Activated CD8-positive, alpha-beta T cell treated with anti-CD3 and anti-CD28 coated beads for 36 hours (primary cell): ENCODE measurements at places on chromosomes 2 and 18. TPM values are rescaled to one million over a fixed set of nuclear protein-coding genes. Genes with fewer than 3 reads are reported as not detected.

- no peaks in the 10 kb centered on the region for H3K4me1 ChIP-seq
- H3K4me3 ChIP-seq = no peak overlapping the region
- H3K27me3 ChIP-seq = no peaks in the 10 kb centered on the region
- no peak overlapping the region for H3K27ac ChIP-seq
Measured at GRCh38 chr2:185181901-185182300, 556.7 kb upstream of the FSIP2 start.

DNA sequence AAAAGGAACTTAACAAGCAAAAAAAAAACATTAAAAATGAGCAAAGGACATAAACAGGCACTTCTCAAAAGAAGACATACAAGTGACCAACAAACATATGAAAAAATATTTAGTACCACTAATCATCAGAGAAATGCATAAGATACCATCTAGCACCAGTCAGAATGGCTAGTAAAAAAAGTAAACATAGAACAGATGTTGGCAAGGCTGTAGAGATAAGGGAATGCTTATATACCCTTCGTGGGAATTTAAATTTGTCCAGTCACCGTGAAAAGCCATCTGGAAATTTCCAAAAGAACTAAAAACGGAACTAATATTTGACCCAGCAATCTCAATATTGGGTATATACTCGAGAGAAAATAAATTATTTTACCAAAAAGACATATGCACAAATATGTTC, 1751.3 kb upstream of the LRRTM1 start:
- H3K4me1 ChIP-seq = no peaks in the 10 kb centered on the region
- DNase-seq = no peak
- H3K36me3 ChIP-seq = no peaks in the 10 kb centered on the region
- no peaks in the 10 kb centered on the region for H3K27me3 ChIP-seq
- no peak overlapping the region for H3K27ac ChIP-seq

DNA sequence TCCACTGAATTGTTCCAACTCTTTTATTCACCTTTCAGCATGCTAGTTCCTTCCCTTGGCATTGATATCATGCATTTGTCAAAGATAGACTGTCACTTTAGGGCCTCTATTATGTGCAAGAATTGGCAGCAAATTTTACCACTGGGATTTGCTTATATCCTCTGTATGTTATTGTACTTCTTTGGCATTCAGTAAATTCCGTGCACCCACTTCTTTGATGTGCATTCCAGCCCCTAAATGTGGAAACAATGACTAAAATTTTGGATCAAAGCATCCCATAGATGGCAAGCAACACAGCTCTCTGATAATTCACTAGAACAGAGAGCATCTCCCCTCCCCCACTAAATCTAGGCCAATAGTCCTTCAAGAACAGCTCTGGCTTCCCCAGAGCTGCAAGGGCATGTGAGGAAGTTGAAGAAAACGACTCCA, 399.0 kb upstream of the HNRNPA3 start:
- H3K4me3 ChIP-seq = no peak overlapping the region
- no peak overlapping the region for H3K27ac ChIP-seq
- no peaks in the 10 kb centered on the region for H3K27me3 ChIP-seq

DNA sequence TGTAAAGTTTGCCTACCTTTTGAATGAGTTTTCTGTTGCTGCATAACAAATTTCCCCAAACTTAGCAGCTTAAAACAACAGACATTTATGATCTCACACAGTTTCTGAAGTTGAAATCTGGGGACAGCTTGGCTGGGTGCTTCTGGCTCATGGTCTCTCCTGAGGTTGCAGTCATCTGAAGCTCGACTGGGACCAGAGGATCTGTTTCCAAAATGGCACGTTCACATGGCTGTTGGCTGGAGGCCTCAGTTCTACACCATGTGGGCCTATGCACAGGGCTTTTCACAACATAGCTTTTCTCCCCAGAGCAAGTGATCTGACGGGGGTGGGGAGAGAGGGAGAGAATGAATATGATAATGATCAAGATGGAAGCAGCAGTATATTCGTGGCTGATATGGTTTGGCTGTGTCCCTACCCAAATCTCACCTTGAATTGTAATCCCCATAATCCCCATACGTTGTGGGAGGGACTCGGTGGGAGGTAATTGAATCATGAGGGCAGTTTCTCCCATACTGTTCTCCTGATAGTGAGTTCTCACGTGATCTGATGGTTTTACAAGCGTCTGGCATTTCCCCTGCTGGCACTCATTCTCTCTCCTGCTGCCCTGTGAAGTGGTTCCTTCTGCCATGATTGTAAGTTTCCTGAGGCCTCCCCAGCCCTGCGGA, 3.5 kb downstream of the RALB start:
- peaks cover 38% of the 10 kb centered on the region for H3K4me1 ChIP-seq
- H3K4me3 ChIP-seq = no peak overlapping the region
- no peak overlapping the region for H3K27ac ChIP-seq
- no peaks in the 10 kb centered on the region for H3K27me3 ChIP-seq
- H3K36me3 ChIP-seq = peaks cover 13% of the 10 kb centered on the region

FRZB gene
- not detected for total RNA-seq

GRCh38 chr2:234355021-234355720, 141.7 kb downstream of the ARL4C start:
- H3K27me3 ChIP-seq = no peaks in the 10 kb centered on the region
- no peaks in the 10 kb centered on the region for H3K36me3 ChIP-seq
- H3K4me1 ChIP-seq = peaks cover 10% of the 10 kb centered on the region
- no peak overlapping the region for H3K4me3 ChIP-seq

RBKS gene
- total RNA-seq = 8.9 TPM

DNA sequence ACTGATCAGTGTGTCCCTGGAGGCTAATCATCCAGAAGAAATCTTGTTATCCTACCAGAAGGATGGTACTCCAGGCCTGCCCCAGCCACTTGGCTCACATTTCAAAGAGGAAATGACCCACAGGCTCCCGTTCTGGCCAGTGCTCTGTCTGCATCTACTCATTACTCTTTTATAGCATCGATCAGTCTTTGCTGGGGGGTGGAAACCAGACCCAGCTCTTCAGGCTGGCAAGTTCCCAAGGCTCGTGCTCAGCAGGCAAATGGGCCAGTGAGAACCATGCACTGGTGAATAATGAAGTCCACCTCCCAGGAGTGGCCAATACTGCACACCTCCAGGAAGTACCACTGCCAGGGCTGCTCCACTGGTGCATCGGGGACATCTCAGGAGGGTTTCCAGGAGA, 38.8 kb downstream of the DNER start:
- DNase-seq = no peak
- no peak overlapping the region for H3K27ac ChIP-seq
- H3K4me1 ChIP-seq = no peaks in the 10 kb centered on the region

DNA sequence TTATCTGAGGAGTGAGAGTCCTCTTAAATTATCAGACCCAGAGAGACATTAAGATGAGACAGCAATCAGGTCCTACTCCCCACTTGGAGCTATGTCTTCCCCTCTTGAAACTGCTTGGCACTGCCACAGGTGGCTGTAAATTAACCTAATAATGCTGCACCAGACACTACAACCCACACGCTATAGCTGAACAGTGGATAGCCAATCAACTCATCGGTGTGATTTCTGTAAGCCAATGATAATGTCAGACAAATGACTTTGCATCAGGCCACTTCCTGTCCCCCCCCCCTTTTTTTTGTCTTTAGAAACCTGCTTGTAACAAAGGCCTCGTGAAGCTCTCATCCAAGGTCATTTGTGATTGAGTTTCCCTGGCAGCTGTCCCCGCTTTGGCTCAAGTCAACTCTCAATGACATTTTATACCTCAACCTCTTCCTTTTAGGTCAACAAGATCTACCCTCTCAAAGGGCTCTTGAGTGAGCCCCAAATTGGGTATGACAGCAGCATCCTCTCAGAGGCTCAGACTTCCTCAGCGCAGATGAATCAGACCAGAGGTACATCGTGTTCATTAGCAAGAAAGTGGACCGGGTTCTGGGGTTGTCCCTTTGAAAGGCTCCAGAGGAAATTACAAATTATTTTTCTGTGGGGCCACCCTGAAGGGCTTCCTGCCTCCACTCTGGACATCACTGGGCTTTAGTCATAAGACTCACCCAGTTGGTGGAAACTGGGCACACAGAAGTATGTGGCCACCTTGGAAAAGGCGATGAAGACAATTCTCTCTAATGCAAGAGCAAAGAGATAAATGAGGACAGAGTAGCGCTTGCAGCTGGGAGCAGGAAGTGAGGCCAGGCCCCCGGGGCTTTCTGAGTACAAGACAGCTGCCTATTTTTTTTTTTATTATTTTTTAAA, 73.6 kb downstream of the COPS8 start:
- peak; percentile 32 for DNase-seq
- H3K27me3 ChIP-seq = peaks cover 2% of the 10 kb centered on the region
- peak overlapping the region; percentile 83 for H3K27ac ChIP-seq
- H3K4me3 ChIP-seq = no peak overlapping the region

GRCh38 chr18:23859466-23860336, 154.9 kb upstream of the TTC39C start:
- H3K36me3 ChIP-seq = no peaks in the 10 kb centered on the region
- peaks cover 26% of the 10 kb centered on the region for H3K4me1 ChIP-seq
- no peaks in the 10 kb centered on the region for H3K27me3 ChIP-seq
- H3K27ac ChIP-seq = no peak overlapping the region

- H3K4me1 ChIP-seq = no peaks in the 10 kb centered on the region
- no peak for DNase-seq
- no peaks in the 10 kb centered on the region for H3K36me3 ChIP-seq
- no peak overlapping the region for H3K4me3 ChIP-seq
- no peaks in the 10 kb centered on the region for H3K27me3 ChIP-seq
- H3K27ac ChIP-seq = no peak overlapping the region
Measured at GRCh38 chr2:33247365-33247764, 229.1 kb upstream of the RASGRP3 start.

- peaks cover 45% of the 10 kb centered on the region for H3K36me3 ChIP-seq
- no peak for DNase-seq
- H3K4me3 ChIP-seq = no peak overlapping the region
Measured at GRCh38 chr2:58155160-58155778, 85.9 kb downstream of the FANCL start.

NAT8 gene
- not detected for total RNA-seq

CCDC142 gene
- total RNA-seq = 10.3 TPM

GRCh38 chr2:152243761-152244640, 68.4 kb upstream of the STAM2 start:
- DNase-seq = no peak
- no peak overlapping the region for H3K4me3 ChIP-seq
- H3K36me3 ChIP-seq = no peaks in the 10 kb centered on the region
- peaks cover 6% of the 10 kb centered on the region for H3K27me3 ChIP-seq
- H3K4me1 ChIP-seq = no peaks in the 10 kb centered on the region
- no peak overlapping the region for H3K27ac ChIP-seq

DNA sequence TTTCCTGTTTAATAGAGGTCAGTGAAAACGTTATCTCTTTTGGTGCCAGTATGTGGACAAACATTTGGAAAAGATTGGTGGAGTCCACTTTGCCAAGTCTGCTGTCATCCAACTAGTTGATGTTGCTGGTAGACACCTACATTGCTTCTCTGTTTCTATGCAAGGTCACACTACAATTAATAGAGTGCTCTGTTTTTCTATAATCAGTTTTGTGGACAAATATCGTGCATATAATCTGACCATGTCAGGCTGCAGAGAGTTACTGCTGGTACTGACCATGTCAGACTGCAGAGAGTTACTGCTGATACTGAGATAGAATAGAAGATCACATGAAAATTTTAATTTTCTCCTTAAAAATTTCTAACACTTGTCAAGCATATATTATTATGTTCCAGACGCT, 603.3 kb downstream of the TSN start:
- H3K36me3 ChIP-seq = no peaks in the 10 kb centered on the region
- H3K27ac ChIP-seq = no peak overlapping the region
- no peak overlapping the region for H3K4me3 ChIP-seq
- no peaks in the 10 kb centered on the region for H3K27me3 ChIP-seq
- DNase-seq = no peak
- H3K4me1 ChIP-seq = no peaks in the 10 kb centered on the region
